ENCODE measurements at places on chromosomes 4 and X. TPM values are rescaled to one million over a fixed set of nuclear protein-coding genes. Genes with fewer than 3 reads are reported as not detected.

GRCh38 chr4:13296986-13297385, 187.2 kb downstream of the RAB28 start:
- no peak for DNase-seq

- DNase-seq: no peak
These were observed 4.6 kb downstream of the MMAA start for GRCh38 chr4:145623831-145624230.

- DNase-seq: no peak
These were observed 640.3 kb downstream of the TRIML1 start for GRCh38 chr4:188779581-188779980.

DNA sequence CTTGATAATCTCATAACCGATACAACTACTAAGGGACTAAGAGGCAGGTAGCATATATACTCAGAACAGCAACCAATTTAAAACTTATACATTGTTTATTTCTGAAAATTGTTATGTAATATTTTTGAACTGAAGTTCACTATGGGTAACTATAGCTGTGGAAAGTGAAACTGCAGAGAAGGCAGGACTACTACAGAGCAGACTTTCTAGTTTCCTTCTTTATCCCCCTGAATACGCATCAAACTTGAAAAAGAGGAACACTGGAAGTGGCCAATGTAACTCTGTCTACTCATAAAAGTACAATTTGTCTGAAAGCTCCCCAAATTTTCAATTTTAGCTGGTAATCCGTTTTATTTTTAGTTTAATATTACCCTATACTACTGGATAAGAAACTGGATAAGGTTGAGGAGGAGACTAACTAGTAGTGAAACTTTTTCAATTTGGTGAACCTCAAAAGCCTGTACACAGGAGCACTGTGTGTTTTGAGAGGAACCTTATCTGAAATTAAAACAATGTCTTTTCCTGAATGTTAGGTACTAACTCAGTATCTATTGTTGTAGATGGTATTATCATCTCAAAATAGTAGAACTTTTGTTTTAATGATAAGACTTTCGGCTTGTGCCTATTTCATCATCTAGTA, 225.8 kb downstream of the GABRG1 start:
- no peak for DNase-seq

DTHD1 gene
- 0.38 TPM for total RNA-seq

DNA sequence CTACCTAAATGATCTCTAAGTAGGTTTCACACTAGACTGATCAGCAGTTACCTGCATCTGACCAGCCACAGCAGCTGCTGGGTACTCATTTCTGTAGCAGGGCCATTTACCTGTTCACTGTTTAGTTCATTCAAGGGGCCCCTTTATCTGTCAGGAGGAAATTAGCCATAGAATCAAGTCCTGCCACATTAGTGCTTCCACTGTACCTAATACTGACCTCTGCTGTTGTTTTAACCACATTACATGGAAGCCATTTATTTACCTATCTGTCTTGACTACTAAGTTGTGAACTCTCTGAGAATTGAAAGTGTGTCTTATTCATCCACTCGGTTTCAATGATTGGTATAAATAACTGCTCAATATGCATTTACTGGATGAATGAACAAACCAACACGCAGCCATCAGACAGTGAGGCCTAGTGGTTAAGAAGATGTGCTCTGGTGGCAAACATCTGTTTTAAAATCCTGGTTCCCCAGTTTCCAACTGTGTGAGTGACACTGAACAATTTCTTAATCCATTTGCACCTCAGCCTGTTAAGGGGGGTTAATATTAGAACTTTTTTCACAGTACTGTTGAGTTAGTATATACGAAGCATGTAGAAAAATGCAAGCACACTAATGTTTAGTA, 30.0 kb upstream of the ANXA5 start:
- DNase-seq: no peak

- peak; percentile 67 for DNase-seq
These were observed 6.8 kb upstream of the SLC25A6 start for GRCh38 chrX:1398431-1399340.

DNA sequence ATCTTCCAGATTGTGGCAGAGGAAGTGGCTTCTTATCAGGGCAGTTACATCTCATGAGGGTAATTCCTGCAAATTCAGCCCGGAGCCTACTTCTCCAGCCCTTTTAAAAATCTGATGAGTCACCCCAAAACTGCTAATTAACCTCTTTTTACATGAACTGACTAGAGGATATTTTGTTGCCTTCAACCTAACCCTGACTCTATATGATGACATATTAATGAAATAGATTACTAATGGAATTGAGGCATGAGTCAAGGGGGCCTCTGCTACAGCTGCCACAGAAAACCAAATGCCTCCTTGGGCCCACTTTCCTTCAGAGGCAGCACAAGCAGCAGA, 72.5 kb downstream of the QRFPR start:
- DNase-seq: no peak

GRCh38 chr4:184099000-184099399, 118.7 kb downstream of the ENPP6 start:
- no peak for DNase-seq

Measured in posterior vena cava (tissue), 2 donors.